ENCODE measurements at places on chromosomes 6 and 20.

- DNase-seq = no peak
- H3K4me3 ChIP-seq = no peak overlapping the region
- no peak overlapping the region for H3K27ac ChIP-seq
These were observed 307.7 kb downstream of the ARHGAP18 start for GRCh38 chr6:129402244-129402643.

DNA sequence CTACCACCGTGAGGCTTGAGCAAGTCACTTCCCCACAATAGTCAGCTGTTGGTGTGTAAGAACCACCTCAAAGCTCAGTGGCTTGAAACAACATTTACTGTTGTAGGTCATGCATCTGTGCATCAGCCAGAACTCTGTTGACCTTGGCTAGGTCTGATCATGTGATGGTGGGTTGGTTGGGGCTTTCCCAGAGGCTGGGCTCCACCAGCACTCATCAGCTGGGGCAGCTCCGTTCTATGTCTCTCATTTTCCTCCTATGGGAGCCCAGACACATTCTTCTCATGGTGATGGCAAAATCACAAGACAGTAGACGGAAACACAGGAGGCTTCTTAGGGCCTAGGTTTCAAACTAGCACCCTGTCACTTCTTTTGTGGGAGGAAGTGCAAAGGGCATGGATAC is 42.8 kb upstream of the PSMF1 start:
- H3K4me1 ChIP-seq = peaks cover 2% of the 10 kb centered on the region
- no peak for DNase-seq
- no peak overlapping the region for H3K4me3 ChIP-seq
- H3K36me3 ChIP-seq = peaks cover 4% of the 10 kb centered on the region
- no peak overlapping the region for H3K27ac ChIP-seq
- H3K27me3 ChIP-seq = no peaks in the 10 kb centered on the region

GRCh38 chr6:2477666-2478065 is 232.3 kb upstream of the GMDS start:
- DNase-seq = no peak
- H3K27ac ChIP-seq = no peak overlapping the region
- H3K27me3 ChIP-seq = peaks cover 3% of the 10 kb centered on the region
- H3K4me3 ChIP-seq = no peak overlapping the region
- H3K36me3 ChIP-seq = no peaks in the 10 kb centered on the region

- peak overlapping the region; percentile 57 for H3K4me3 ChIP-seq
- no peak for DNase-seq
- no peaks in the 10 kb centered on the region for H3K27me3 ChIP-seq
- H3K4me1 ChIP-seq = peaks cover 33% of the 10 kb centered on the region
These were observed 2.0 kb downstream of the ZNF318 start for GRCh38 chr6:43367245-43367984.
